ENCODE measurements at places on chromosomes 4 and X. TPM values are rescaled to one million over a fixed set of nuclear protein-coding genes. Genes with fewer than 3 reads are reported as not detected.

DNA sequence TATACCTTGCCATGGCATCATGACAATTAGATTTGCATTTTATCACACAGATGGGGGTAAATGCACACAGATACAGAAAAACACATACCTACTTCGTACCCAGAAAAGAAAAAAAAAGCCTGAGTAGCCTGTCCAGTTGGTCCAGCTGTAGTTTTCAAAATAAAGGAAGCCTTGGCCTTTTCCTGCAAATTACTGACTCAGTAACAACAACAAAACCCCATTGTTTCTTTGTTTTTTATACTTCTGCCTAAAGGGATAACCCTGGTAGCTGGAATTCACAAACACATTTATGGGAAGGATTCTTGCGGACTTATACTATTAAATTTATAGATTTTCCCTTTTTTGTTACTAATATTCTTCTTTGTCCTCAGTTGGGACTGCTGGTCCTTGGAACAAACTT is 156.4 kb upstream of the PCDH10 start:
- no peak for DNase-seq

GRCh38 chr4:140152751-140153418 is 1.1 kb downstream of the MAML3 start:
- peak; percentile 32 for DNase-seq

NRK gene
- not detected for polyA plus RNA-seq

ALPK1 gene
- polyA plus RNA-seq = 0.32 TPM

DNA sequence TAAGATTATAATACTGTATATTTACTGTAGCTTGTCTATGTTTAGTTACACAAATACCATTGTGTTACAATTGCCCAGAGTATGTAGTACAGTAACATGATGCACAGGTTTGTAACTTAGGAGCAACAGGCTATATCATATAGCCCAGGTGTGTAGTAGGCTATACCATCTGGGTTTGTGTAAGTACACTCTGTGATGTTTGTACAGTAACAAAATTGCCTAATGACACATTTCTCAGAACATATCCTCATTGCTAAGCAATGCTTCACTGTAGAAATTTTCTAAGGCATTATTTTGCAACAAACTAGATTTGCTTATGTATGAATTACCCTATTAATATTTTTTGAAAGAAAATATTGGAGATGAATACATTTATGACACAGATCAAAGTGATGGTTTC is 1390.9 kb downstream of the C4orf33 start:
- no peak for DNase-seq

GRCh38 chrX:47498411-47498810 is 15.4 kb upstream of the ZNF41 start:
- no peak for DNase-seq

GRCh38 chrX:69366183-69366582 is 137.9 kb upstream of the NALF2 start:
- DNase-seq = no peak

NPY2R gene
- not detected for polyA plus RNA-seq

- DNase-seq = no peak
Observed at GRCh38 chr4:181478656-181479055, 764.5 kb upstream of the TENM3 start.

DNA sequence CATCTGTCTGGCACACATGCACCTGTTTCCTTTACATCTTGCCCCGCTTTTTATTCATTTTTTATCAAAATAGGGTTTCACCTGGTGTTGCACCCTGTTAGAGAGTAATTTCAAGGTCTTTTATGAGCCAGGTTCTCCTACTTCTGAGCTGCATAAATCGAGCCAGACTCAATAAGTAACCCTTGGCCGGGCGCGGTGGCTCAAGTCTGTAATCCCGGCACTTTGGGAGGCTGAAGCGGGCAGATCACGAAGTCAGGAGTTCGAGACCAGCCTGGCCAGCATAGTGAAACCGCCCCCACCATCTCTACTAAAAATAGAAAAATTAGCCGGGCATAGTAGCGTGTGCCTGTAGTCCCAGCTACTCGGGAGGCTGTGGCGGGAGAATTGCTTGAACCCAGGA is 1.0 kb upstream of the PPP2R3B start:
- no peak for DNase-seq

CLDN34 gene
- polyA plus RNA-seq = not detected

LDB2 gene
- polyA plus RNA-seq = 6.9 TPM

- DNase-seq = no peak
Observed at GRCh38 chrX:101208152-101208905, 11.3 kb upstream of the DRP2 start.

PJA1 gene
- polyA plus RNA-seq = 42.2 TPM

- DNase-seq = no peak
Observed at GRCh38 chr4:114857831-114858230, 255.6 kb downstream of the NDST4 start.

GRCh38 chr4:189124149-189124758 is 816.4 kb upstream of the FRG1 start:
- no peak for DNase-seq

GPR143 gene
- 0.18 TPM for polyA plus RNA-seq

DNA sequence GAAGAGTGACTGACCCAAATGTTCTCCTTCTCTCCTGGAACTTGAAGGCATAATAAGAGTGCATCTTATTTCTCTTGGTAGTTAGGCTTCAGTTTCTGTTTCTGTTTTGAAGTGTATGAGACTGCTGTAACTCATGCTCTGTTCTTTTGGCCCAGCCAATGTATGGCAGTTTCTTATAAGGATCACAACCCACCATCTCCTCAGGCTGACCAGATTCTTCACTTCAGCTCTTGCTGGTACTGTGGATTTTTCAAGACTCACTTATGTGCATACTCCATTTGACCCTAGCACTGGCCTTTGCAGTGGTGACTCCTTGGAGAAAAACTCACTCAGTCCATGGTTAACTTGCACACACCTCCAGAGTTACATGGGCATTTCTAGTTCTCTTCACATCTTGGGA is 9.6 kb upstream of the YTHDC1 start:
- DNase-seq = no peak

OPHN1 gene
- polyA plus RNA-seq = not detected

ASIC5 gene
- not detected for polyA plus RNA-seq

DNA sequence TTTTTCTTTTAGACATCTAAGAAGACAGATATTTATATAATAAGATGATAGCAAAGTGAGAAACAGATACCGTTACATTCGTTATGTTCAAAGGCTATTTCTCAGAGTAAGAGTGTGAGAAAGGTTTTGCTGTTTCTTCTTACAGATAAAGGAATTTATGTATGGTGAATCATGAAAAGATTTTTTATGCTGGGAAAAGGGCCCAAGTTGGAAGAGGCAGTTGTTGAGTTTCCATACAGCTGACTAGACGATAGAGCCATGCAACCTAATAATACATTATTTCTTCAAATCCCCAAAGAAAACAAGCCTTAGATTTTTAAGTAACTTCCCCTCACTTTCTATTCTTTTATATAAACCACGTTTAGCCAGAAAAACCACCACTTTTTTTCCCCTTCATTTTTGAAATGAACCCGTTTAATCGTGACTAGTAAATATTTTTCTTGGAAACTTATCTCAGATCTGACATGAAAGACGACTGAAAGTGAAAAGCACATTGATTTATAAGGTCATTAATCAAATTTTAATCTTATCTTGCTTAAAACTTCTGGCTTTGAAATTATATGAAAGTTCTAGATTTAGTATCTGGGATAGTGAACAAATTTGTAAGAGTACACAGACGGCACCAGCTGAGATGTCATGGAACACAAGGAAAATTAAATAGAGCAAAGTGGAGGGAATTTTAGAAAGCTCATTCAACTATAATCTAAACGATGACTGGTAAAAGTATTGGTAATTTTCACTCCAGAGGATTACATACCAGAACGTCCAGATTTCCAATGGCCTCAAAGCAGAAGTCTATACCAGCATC is 10.9 kb downstream of the ADH6 start:
- no peak for DNase-seq

GRCh38 chrX:69162361-69162865 is 2.8 kb downstream of the PJA1 start:
- no peak for DNase-seq

DNA sequence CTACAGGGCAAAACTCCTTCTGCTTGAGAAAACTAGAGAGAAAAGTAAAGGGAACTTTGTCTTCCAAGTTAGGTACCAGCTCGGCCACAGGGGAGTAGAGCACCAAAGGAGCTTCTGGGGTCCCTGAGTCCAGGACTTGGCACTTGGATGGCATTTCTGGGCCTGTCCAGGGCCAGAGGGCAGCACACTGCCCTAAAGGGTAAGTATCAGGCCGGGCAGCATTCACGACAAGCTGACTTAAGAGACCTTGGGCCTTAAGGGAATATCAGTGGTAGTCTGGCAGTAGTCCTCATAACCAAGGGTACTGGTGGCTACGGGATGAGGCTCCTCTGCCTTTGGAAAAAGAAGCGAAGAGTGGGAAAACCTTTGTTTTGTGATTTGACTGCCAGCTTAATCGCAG is 632.7 kb downstream of the KLHL13 start:
- DNase-seq = no peak

DNA sequence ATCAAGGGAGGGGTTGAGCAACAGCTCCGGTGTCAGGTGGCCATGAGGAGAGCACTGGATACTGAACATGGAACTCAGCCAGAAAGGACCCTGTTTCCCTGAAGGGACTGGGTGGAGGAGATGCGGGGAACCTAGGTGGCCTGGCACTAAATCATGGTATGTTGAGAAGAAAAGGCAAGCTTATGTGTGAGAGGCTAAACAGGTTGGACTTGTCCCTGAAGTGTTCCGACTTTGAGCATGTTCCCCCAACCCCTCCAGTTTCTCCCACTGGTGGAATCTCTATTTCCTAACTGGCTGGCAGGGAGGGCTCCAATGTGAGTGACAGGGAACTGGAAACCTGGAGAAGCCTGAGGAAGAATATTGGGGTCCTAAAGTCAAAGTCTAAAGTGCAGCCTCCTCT is 69.5 kb downstream of the PLAC1 start:
- no peak for DNase-seq

DNA sequence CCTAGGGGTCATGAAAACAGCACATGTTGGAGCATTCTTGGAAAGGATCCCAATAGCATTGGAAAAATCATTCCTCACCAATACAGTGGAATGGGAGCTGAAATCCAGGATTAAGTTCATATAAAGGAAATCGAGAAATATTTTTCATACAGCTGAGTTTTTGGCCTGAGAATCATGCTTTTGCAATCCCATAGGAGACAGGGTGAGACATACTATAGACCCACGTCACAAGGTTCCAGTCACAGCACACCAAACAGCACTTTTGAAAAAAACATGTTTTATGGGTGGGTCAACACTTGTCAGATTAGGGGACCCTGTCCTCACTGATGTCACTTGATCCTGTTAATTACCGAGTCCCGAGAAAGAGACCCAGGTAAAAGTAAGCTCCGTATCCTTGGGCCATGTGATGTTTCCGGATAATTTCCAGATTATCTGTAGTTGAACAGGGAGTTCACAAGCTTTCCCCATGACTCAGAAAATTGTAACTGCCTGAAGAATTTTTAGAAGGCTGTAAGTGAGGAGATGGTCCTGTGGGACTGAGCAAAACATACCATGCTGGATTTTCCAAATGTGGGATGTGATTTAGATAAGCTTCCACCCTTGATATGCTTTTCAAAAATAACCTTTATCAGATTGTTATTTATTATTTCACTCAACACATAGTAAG is 80.9 kb upstream of the TLR3 start:
- DNase-seq = no peak

DNA sequence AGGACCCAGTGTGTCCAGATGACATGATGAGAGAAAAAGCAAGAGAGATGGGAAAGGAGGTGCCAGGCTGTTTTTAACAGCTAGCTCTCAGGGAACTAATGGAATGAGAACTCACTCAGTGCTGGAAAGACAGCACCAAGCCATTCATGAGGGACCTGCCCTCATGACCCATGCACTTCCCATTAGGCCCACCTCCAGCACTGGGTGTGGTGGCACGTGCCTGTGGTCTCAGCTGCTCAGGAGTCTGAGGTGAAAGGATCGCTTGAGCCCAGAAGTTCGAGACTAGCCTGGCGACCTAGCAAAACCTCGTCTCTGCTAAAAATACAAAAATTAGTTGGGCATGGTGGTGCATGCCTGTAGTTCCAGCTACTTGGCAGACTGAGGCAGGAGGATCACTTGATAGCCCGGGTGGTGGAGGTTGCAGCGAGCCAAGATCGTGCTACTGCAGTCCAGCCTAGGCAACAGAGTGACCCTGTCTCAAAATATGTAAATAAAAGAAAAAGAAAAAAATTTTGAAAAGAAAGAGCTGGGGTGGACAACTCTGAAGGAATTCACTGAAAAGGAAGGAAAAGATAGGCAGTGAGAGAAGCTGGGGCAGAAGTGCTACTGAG is 50.9 kb downstream of the FAM193A start:
- no peak for DNase-seq

DNA sequence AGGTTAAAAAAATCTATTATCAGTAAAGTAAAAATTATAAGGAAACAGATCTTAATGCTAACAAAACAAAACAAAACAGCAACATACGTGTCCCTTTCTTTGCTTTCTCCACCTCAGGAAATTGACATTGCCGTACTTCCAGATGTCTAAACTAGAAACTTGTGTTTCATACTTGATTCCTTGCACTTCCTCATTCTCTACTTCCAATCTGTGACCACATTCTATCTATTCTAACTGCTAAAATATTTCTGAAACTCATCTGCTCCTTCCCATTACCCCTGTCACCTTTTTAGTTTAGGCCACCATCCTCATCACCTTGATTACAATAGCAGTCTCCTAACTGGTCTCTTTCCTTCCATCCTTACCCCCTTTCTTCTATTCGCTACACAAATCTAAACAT is 22.5 kb upstream of the RPA4 start:
- no peak for DNase-seq

SERPINA7 gene
- polyA plus RNA-seq = not detected

USP17L25 gene
- polyA plus RNA-seq = not detected

DNA sequence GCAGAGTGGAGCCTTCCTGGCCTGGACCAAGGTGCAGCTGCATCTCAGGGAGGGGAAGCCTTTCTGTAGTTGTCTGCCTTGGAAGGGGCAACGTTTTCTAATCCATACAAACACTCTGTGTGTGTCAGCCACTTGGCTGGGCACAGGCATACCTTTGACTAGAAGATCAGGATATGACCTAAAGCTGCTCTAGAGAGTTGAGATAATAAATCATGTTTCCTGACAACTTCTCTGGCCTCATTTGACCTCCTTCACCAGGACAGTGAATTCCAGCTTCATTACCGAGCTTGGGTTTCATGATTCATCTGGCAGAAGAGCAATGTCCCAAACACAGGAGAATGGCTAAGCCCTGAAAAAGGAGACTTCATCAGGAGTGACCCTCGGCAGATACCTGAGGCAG is 89.6 kb upstream of the KIT start:
- DNase-seq = no peak

GRCh38 chrX:21993265-21993664 is 38.9 kb upstream of the PHEX start:
- DNase-seq = no peak

Data from immature natural killer cell (primary cell).